ENCODE measurements at places on chromosomes 16 and 17.

DNA sequence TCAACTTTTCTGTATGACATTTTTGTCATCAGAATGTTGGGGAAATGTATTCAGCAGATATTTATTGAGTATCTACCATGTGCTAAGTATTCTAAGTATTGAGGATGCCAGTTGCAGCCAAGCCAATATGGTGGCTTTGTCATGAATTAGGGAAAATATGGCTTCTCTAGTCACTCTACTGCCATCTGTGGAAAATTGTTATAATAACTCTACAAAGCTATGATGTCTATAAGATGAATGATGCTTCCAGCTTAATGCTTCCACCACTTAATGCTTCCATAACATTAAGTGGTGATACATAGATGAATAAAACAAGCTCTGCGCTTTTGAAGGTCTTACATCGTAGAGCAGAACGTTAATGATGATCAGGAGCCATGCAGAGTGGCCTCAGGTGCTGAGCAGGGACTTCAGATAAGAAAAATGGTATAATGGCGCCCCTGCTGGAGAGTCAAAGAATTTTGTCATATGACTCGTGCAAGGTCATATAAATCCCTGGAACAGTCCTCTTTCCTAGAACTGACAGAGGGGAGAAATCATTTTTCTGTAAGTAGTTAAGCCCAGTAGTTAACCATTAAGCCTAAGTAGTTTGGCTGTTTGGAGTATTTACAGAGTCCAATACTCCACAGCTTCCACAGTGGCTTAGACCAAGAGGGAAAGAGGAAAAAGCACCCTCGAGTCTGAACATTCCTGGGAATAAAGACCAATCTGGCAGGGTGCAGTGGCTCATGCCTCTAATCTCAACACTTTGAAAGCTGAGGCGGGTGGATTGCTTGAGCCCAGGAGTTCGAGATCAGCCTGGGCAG, 2.7 kb upstream of the TMIGD1 start:
- peak; percentile 44 for DNase-seq

GRCh38 chr17:50051606-50052005, 4.3 kb upstream of the ITGA3 start:
- no peak for DNase-seq

DNA sequence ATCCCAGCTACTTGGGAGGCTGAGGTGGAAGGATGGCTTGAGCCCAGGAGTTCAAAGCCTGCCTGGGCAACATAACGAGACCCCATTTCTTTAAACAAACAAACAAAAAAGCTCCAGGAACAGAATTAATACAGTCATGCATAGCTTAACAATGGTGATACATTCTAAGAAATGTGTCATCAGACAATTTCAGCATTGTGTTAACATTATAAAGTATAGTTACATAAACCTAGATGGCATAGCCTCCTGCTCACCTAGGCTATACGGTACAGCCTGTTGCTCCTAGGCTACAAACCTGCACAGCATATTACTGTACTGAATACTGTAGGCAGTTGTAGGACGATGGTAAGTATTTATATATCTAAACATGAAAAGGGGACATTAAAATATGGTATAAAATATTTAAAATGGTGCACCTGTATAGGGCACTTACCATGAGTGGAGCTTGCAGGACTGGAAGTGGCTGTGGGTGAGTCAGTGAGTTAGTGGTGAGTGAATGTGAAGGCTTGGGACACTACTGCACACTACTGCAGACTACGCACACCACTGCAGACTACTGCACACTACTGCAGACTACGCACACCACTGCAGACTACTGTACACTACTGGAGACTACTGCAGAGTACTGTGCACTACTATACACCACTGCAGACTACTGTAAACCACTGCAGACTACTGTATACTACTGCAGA, 74.6 kb downstream of the TMC6 start:
- no peak for DNase-seq

DNA sequence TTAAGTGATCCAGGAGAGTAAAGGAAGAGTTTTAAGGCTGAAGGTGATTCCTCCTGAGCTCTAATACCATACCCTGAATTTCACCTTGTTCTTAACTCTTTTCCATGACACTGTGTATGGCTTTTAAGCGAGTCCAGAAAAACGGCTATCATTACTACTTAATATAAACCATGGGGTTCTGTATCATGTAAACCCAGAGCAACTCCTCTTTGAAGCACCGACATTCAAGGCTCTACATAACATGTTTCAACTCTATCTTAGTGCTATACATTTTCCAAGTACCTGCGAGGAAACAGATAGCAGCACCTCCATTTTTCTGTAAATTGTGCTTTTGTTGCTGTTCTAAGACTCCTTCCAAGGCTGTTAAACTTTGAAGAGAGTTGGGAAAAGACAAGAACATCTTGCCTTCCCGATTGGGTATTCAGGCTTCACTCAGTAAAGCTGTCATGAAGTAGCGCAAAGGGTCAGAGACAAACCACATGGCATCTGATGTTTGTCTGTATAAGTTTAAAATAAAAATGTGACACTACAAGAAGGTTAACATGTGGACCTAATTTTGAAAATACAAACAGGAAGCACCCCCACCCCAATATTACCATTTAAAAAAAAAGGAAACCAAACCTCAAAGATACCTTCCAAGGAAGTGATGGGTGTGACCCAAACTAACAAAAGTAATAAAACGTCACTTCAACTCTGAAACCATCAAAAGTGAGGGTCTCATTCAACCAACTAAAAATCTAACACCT, 3.9 kb downstream of the STAT5B start:
- no peak for DNase-seq

- DNase-seq = peak; percentile 46
Measured at GRCh38 chr16:67456391-67457081, 24.4 kb downstream of the ATP6V0D1 start.

DNA sequence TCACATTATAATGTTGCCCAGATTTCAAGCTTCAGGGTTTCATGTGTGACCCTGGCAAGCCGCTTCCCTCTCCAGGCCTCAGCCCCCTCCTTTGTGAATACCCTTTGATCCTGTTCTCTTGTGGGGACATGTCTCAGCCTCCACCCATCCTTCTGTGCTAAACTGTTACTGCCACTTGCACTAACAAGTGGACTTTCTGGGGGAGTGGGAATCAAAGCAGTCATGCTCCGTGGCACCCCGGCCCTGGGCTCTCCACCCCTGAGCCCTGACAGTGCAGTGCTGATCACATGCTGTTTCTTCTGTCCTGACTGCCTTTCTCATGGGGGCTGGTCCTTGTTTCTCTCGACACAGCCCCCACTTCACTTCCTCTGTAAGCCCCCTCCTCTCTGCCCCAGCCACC, 9.7 kb upstream of the DCAF7 start:
- no peak for DNase-seq

DNA sequence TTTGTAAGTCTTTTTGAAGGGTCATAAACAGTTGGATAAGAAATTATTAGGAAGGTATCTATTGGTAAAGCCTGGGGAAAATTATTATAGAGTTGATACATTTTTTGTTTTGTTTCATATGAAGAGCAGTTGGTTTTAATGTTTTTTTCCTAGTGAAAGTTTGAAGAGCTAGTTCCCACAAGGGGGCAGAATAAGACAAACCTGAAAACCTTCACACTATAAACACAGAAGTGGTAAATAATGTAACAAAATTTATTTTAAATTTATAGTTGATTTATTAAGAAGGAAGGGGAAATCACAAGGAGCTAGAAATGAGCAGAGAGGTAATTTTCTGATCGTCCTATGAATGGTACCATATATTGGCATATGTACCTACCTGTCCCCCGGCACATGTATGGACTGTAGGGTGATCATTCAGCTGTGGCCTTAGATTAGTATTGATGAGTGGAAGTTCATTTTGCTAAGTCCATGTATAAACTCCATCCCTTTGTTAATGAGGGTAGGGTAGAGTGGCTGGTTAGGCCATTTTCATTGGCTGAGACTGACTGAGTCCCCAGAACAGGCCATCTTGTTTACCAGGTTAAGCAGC, 116.3 kb downstream of the TANC2 start:
- peak; percentile 30 for DNase-seq

DNA sequence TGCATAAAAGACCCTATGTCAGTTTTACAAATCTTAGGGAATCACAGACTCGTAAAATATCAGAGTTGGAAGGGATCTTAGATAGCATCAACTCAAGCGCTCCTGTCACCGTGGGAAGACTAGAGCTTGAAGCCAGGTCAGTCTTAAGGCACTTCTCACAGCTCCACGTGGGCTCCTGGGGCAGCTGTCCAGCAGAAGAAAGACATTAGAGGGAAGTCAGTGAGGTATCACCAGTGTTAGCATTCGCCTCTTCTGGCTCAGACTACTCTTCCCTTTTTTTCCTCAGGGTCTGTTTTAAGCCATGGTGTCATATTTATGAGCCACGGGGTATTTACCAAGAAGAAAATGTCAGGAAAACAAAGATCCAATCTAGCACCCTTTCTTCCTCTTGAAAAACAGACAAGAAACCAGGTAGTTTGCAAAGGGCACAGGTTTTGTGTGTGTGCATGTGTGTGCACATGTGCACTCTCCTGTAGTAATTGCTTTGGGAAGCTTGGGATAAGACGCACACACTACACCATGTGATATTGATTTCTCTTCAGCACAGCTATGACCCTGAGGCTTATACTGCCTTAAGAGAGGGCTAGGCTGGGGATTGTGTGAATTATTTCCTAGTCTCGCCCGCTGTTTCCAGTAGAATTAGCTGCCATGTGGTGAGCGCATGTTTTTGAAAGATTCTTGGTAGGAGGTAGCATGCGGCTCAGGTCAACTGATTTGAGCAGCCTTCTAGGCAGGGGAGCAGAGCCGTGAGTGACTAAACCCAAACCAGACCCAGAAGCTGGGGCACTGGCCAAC, 61.0 kb upstream of the ELAC2 start:
- no peak for DNase-seq

DNA sequence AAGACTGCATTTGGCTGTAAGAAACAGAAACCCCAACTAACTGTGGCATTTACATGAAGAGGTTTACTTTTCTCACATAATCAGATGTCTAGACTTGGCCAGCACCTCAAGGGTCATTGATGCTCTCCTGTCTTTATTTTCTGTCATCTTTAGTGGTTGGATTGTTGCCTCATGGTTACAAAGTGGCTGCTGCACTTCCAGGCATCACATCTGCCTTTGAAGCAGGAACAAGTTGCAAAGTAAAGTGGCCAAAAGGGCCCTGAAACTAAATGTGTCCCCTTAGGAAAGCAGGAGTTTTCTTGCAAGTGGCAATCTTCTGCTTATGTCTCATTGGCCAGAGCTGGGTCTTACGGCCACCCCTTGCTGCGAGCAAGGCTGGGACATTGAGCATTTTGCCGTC, 26.5 kb upstream of the STH start:
- no peak for DNase-seq

DNA sequence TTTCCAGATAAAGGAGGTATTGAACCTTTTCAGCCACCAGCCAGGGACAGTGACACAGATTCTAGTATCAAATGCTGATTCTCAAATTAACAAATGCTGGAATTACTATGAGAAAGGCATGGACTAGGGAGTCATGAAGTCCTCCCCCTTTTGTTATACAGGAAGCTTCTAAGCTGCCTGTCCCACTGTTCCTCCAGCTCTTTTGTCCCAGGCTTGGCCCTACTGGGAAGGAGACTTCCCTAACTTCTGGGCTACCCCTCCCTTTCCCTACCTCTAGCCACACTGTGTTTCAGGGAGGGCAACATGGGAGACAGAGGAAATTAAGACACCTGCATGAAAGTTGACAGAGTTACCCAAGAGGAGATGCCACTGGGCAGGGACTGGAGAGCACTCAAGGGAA, 192.5 kb downstream of the CDH13 start:
- DNase-seq = no peak

DNA sequence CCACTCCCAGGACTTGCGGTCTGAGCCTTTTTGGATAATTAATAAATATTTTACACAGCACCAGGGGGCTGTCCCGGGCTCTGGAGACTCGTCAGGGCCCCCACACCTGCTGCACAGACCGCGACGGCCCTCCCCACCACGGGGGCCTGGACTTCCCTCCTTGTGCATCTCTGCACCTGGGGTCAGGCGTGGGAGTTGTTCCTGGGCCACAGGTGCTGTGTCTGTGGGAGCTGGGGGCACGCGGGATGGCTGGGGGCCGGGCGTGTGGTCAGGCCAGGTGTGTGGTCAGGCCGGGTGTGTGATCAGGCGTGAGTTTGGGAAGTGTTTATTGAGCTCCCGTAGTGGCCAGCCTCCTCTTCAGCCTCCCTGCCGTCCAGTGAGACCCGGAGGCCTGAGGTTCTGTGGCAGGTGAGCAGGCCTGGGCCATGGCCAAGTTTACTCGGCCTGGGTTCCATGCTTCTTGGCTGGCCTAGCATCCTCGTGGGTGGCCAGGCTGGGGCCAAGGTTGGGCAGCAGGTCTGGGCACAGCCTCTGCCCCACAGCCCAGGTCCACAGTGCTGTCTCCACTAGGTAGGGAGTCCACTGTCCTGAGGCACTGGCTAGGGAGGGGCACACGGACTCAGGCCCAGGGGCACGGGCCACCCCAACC, 1.9 kb upstream of the STUB1 start:
- no peak for DNase-seq

- DNase-seq = no peak
Measured at GRCh38 chr17:40253565-40253964, 34.1 kb upstream of the CDC6 start.

DNA sequence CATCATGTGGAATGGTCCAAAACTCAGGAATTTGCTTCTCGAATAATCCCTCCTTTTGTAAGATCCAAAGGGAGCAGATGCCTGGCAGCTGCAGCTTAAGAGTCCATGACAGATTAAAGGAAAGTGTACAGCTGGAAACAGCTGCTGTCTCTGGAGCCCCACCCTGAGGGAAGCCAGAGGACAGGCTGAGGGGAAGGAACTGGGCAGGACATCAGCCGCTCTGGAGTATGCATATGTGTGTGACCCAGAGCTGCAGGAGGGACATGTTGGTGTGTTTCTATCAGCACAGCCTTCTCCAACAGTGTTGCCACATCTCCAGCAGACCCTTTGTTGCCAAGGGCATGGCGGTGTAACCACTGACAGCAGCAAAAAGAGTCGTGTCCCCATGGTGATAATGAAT, 46.2 kb downstream of the CYB561 start:
- DNase-seq = peak; percentile 25

DNA sequence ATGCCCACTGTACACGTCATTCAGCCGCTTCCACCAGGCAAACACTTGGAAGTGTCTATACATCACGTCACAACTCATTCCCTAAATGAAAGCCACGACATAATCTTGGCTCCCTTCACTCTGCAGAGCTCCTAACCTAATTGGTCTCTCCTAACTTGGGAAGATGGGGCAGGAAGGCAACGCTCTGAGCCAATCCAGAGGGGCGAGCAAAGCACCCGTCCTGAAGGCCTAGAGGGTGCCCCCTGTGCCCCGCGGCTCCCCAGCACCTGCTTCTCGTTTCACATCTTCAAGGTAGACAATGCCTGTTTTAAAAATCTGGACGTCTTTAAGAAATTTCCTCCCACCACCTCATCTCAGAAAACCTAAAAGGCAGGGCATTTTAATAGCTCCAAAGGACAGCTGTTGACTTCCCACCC, 1.0 kb downstream of the CSNK2A2 start:
- peak; percentile 3 for DNase-seq

- DNase-seq = no peak
Measured at GRCh38 chr17:58244963-58245362, 6.6 kb downstream of the LPO start.

DNA sequence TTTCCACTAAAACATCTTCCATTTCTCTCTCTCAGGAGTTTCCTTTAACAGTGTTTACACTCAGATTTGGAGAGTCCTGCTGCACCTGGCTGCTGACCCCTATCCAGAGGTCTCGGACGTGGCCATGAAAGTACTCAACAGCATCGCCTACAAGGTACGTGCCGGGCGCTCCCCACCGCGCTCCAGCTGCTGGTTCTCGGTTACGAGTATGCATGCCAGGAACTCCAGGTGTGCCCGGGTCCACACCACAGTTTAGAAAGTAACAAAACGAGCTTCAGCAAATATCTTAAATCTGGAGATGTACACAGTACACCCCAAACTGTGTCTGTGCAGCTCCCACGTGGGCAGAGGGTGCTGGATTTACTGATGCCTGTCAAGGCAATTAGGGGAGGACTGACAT, 82.9 kb upstream of the CHMP6 start:
- no peak for DNase-seq

Data from HFFc6 (cell line).